ENCODE measurements at places on chromosomes 13 and 19.

- DNase-seq = no peak
These were observed 7.5 kb upstream of the DMWD start for GRCh38 chr19:45800070-45800553.

DNA sequence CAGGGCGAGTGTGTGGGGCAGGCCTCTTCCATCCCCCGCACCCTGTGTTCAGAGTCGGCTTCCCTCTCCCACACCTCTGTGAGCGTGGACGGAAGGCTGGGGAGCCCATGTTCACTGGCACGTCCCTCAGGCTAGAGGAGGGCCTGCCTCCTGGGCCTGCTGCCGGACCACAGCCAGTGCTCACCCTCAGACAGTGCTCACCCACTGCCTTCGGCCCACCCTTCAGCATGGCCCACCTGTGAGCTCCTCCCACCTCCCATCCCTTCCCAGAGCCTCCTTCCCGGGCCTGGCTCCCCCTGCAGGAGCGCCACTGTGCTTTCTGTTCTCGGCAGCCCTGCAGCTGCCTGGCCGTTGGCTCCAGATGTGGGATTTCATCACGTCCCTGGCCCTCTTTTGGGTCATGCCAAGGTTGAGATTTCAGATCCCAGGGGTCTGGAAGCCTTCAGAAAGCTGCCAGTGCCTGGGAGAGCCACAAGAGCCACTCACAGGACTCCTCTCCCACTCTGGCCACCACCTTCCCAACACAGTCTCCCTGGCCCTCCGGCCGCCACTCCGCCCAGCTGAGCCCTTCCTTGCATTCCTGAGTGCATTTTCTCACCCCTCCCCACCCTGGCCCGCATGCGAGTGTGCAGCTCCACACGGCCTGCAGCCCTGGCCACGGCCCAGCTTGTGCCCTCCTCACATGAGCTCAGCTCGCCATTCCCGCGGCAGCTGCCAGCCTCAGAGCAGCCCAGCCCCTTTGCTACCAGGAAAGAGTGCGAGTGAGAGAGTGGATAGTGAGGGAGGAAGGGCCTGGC lies 25.3 kb downstream of the CAPN12 start:
- DNase-seq = peak; percentile 80

- DNase-seq = no peak
These were observed 7.5 kb upstream of the UBAC2 start for GRCh38 chr13:99193152-99193551.

DNA sequence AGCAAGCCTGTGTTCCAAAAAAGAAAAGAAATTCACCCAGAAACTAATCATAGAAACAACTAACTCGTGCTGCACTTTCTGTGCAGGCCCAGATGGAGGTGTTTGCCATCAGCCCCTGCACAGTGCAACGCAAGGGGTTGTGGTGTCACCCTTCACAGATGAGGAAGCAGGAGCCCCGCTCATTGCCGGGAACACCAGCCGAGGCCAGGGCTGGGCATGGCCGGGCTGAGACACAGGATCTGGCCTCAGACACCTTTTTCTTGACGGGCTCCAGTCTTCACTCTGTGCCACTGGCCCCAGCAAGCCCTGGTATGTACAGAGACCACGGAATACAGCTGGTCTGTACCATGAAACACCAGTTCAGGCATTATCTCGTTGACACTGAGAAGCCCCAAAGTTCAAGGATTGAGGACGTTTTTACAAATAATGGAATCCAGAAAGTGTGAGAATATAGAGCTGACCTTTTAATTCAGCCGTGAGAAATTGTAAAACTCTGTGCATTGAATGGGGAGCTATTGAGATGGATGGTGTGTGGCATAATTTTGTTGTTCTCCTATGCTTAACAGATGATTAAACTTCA lies 43.2 kb downstream of the CUL4A start:
- DNase-seq = no peak

DNA sequence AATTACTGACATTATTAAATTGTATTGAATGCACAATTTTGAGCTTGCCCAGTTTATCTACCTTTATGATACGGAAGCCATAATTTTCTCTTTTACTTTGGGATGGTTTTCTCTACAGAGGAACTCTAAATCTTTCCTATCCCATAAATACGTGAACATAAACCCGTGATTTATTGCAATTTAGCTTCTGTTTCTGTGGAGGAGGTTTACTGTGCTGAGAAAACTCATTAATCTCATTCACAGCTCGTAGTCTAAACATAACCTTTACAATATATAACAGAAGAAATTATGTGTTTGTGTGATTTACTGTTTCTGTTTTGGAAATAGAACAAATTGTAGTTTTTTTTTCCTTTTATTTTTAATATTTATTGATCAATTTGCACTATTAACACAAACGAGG lies 207.1 kb upstream of the PCDH9 start:
- no peak for DNase-seq

GRCh38 chr13:109412283-109412901 lies 374.0 kb downstream of the IRS2 start:
- DNase-seq = no peak

GRCh38 chr13:41490371-41491015 lies 33.1 kb downstream of the RGCC start:
- DNase-seq = no peak

GRCh38 chr13:33696530-33696929 lies 121.4 kb upstream of the RFC3 start:
- DNase-seq = no peak

- no peak for DNase-seq
These were observed 42.2 kb upstream of the RCBTB2 start for GRCh38 chr13:48575031-48575430.

- DNase-seq = no peak
These were observed 17.8 kb downstream of the LMTK3 start for GRCh38 chr19:48493718-48494401.

DNA sequence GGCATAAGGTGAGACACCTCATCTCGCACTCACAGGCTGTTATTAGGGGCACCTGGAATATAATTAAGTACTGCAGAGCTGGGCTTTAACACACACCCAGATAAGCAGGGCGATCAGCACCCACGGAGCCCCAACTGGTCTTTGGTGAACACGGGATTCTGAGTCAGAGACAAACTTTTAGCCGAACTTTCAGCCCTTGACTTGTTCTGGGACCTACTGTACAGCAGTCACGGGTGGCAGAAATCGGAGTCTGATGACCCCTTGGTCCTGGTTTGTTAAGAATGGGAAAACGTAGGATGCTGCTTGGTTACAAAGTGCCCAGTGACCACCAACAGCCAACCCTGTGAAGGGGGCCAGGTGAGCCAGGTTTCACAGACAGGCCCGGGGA lies 9.0 kb downstream of the SH3GL1 start:
- DNase-seq = no peak

DNA sequence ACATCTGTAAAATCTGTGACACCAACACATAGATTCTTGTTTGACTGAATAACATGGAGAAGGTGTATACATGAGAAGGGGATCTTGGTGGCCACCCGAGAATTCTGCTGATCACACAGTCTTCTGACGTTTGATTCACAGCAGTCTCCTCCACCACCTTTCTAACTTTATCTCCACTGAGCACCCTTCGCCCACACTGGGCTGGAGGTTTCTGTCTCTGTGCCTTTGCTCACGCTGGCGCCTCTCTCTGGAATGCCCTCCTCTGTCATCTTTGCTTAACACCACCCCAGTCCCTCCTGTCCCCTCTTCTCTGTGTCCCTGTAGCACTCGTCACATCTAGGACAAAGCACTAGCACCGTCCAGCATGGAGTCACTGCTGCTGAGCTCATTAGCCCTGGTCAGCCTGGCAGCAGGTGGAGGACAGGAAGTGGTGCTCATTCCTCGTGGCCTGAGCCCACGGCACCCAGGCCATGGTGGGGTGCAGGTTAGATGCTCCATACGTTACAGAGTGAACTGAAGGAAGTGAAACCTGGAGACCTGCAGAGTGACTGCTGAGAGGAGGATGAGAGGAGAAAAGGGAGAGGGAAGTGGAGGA lies 384.6 kb downstream of the UQCRFS1 start:
- DNase-seq = no peak

DNA sequence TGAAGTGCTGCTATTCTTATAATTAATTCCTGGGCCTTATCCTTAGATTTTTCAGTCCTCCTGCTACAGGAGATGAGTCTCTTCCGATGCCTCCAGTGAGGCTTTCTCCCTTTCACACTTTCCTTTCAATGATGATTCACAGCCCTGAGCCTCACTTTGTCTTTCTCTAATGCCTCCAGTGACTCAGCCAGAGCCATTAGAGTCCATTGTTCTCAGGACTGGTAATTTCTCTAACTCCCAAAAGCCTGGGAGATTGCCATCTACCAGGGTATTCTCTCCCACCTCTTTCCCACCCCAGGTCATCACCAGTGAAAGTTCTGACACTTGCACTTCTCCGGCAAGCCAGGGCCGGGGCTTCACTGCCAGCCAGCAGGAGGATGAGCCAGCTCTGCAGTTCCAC lies 49.6 kb upstream of the ARGLU1 start:
- DNase-seq = no peak

DNA sequence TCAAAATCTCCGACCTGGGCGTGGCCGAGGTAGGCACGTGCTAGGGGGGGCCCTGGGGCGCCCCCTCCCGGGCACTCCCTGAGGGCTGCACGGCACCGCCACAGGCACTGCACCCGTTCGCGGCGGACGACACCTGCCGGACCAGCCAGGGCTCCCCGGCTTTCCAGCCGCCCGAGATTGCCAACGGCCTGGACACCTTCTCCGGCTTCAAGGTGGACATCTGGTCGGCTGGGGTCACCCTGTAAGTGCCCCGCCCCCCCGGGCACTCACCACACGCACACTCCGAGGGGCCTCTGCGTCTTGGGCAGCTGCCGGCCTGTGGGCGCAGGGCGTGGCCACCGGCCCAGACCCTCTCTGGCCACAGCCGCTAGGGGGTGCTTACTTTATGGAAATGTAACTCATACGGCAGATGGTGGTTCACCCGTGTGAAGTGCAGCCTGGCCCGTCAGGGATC lies 14.9 kb downstream of the STK11 start:
- DNase-seq = no peak

GRCh38 chr13:24911133-24911908 lies 147.4 kb downstream of the RNF17 start:
- DNase-seq = no peak

DNA sequence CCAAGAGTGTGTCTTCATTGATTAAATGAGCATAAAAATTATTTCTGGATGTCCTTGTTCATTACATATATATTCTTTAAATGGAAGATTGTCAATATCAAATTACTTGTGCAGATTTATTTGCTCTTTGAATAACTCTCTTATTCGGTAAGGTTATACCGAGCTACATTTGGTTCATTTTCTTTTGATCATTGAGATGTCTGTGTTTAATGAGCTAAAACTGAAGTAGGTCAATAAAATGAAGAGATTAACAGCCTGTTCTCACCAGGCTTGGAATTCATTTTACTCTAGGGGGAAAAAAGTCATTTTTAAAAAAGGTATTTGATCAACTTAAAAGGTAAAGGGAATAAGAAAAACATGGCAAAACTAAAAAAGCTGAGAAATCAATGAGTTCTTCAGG lies 10.6 kb downstream of the GPC5 start:
- DNase-seq = no peak

GRCh38 chr13:105914291-105915036 lies 621.0 kb downstream of the EFNB2 start:
- no peak for DNase-seq

- DNase-seq = no peak
These were observed 196.1 kb upstream of the MAB21L1 start for GRCh38 chr13:35672611-35673010.

GRCh38 chr19:54905803-54906511 lies at the start of gene NCR1:
NCR1 (plus strand) TSS chr19:54906148; CDS start chr19:54906188, 40 bp downstream.
- DNase-seq = no peak

GRCh38 chr19:22517496-22518411 lies 95.6 kb upstream of the ZNF98 start:
- DNase-seq = no peak

- DNase-seq = no peak
These were observed 33.0 kb downstream of the GPX4 start for GRCh38 chr19:1136621-1137317.

DNA sequence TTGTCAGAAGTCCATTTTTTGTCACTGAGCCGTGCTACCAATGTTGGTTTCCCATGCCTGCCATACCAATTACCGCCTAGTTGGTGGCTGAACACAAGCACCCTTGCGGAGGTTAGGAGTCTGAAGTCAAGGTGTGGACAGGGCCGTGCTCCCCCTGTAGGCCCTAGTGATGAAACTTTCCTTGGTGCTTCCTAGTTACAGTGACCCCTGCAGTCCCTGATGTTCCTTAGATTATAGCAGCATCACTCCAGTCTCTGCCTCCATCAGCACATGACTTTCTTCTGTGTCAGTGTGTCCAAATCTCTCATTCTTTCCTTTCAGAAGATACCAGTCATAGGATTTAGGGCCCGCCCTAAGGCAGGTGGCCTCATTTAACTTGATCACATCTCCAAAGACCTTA lies 99.0 kb downstream of the MYO16 start:
- no peak for DNase-seq

GRCh38 chr19:12944104-12944674 lies 1.5 kb upstream of the RAD23A start:
- no peak for DNase-seq

DNA sequence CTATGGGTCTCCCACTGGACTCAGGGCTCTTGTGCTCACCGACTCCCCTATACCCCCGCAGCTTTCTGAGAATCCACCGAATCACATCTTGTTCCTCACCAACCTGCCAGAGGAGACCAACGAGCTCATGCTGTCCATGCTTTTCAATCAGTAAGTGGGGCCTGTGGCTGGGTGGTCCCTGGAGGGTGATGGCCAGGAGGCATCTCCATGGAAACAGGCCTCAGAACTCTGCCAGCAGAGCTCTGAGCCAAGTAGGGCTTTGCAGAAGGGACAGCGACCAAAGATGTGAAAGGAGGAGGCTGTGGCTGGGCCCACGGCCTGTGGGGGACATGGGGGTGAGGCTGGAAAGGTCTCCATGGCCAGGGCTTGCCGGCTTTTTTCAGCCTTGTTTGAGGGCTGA lies 11.8 kb upstream of the MIA start:
- DNase-seq = no peak

- no peak for DNase-seq
These were observed 7.2 kb downstream of the SIN3B start for GRCh38 chr19:16836115-16837034.

- no peak for DNase-seq
These were observed 1564.2 kb upstream of the MIR17HG start for GRCh38 chr13:89783221-89783755.

DNA sequence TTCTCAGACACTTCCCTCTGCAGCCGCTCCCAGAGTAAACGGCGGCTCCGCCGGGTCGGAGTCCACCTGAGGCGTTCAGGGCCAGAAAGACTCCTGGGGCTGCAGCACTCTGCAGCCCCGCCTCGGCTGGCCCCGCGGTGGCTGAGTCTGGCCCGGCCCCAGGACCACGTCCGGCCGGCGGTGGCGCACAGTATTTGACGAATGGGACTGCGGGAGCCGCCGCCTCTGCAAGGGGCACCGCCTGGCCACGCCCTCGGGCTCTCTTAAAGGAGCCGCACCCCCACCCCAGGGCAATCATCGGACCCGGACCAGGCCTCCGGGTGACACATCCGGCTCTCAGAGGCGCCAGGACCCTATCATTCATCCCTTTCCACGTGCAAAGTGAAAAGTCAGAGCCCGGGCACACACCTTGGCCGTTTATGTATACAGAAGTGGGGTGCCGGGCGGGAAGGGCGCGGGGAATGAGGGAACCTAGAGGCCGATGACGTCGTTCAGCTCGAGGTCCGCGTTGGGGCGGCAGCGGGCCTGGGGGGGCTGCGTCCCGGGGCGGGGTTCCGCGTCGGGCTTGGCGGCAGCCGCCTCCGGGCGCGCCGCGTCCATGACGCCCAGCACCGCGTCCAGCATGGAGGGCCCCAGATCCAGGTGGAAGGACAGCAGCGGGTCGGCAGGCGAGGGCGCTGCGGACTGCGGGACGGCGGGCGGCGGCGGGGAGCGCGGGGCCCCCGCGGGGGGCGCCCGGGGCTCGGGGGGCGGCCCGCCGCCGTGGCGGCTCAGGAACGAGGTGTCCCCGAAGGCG lies 1.2 kb upstream of the LENG9 start:
- DNase-seq = peak; percentile 91

Measured in left forelimb (tissue), 1 donor.